Fibroblast of skin of back (primary cell): ENCODE measurements at places on chromosomes 5 and 9.

DNA sequence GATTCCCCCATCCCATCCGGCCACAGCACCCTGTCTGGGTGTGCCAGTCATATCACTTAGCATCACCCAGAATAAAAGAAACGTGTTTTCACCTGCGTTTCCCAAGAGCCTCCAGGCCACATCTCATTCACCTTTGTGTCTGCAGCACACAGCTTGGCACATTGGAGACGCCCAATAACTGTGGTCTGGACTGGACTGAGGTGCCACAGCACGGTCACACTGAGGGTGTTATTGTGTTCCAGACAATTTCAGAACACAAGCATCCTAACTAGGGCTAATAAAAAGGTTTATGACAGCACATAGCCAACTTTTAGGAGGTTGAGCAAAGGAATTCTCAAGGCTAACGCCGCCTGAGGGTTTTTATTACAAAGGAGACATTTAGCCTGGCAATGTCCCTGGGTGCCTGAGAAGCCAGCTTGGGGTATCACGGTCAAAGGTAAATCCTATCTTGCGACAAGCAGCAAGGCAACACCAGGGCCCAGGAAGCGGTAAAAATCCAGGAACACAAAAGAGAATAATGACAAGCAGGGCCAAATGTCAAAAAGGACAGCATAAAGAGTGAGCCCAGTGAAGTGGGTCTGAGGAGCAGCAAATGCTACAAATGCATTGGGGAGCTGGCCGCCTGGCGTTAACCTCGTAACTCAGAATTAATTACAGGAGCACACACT, 3.4 kb downstream of the EPB41L4B start:
- no peak for DNase-seq

GRCh38 chr9:109319017-109319625, 1.7 kb downstream of the EPB41L4B start:
- DNase-seq: no peak

GRCh38 chr5:94640176-94640575, 21.7 kb downstream of the SLF1 start:
- no peak for DNase-seq

GRCh38 chr5:145493435-145493834, 341.7 kb downstream of the PRELID2 start:
- DNase-seq: no peak

DNA sequence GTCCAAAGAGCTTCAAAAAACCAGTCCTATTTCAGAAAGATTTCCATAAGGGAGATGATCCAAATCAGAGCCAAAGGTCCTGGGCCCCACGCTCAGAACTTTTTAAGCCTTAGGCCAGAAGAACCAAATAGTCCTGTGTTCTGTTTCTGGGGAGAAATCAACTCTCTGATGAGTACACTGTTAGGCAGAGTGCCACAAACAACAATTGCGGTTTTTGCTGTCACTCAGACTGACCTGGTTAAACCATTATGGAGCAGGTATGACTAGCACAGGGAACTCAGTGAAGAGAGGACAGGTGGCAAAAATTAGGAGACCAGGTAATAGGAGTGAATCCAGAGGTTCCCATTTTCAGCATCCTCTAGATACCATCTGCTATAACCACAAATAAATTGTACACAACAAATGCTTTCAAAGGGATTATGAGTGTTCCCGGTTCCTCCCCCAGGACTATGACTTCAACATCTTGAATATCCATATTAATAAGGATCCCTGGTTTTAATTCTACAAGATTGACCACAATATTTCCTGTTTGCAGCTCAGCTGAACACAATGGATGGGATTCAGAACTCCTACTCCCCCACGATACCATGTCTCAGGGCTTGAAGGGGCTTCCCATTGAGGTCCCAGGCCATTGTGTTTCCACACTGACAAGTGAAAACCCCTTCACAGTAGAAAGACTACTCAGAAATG, 52.1 kb upstream of the FREM1 start:
- DNase-seq: peak; percentile 1

- DNase-seq: no peak
These were observed 80.2 kb downstream of the GNAQ start for GRCh38 chr9:77951369-77951768.

- no peak for DNase-seq
These were observed 46.7 kb downstream of the RASGEF1C start for GRCh38 chr5:180162304-180162661.

- DNase-seq: peak; percentile 30
These were observed 26.6 kb downstream of the PALM2AKAP2 start for GRCh38 chr9:109806506-109807115.

DNA sequence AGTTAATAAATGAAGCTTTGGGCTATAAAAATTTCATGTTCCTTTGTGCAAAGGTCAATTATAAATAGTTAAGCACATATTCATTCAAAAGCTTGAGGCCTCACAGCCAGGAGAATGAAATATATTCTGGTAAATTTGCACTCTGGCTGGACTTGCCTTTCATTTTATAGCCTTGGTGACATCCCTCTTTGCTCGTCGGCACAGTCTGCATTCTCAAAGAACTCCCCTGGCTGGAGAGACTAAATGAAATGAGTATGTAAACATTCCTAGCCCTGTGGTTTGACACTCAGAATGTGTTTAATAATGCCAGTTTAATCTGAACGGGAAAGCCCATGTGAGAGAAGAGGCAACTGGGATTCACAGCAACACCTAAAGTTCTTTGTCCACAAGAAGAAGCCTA, 285.6 kb downstream of the BRINP1 start:
- DNase-seq: no peak

- DNase-seq: peak; percentile 99
These were observed 13.7 kb downstream of the TRIO start for GRCh38 chr5:14156650-14157492.

GRCh38 chr5:177370488-177371119, 12.9 kb downstream of the RGS14 start:
- DNase-seq: peak; percentile 83

DNA sequence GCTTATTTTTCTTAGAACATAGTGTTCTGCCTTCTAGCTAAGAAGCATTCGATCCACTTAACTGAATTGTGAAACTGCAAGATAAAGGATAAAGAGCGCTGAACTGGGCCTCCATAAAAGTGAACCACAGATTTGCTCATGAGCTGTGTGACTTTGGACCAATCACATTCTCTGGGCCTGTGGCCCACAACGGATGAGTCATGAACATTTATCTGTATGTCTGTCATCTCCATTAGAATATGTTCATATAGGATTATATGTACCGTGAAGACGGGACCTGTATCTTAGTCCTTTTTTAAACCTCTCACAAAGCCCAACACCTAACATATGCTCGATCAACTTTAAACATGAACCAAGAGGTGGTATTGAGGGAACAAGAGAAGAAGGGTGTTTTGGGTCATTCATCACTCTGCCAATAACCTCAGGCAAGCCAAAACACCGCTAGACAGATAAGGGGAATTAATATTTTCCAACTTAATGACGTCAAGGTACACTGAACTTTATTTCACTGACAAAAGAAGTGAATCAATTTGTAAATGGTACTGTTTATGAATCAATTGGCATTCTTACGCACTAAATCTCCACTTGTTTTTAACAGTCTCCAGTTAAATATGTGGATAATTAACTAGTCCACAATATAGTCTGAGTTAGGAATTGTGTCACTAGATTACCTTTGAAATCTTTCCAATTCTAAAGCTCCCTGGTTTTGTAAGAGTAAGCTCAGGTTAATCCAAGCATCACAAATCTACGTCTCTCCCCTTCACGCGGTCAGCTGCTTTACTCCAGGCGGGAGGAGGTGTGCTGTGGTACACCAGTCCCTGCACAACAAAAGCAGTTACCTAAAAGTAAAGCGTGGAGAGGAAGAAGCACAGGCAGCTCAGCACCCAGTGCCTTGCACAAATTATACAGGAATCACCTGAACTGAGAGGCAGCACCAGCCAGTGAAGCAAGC, 1.6 kb downstream of the TMEM245 start:
- DNase-seq: peak; percentile 80

GRCh38 chr5:173893192-173893561, 5.0 kb downstream of the CPEB4 start:
- no peak for DNase-seq

GRCh38 chr9:121024237-121024636, 25.8 kb downstream of the C5 start:
- no peak for DNase-seq

- no peak for DNase-seq
These were observed 65.2 kb downstream of the TMEM167A start for GRCh38 chr5:83011985-83012384.

DNA sequence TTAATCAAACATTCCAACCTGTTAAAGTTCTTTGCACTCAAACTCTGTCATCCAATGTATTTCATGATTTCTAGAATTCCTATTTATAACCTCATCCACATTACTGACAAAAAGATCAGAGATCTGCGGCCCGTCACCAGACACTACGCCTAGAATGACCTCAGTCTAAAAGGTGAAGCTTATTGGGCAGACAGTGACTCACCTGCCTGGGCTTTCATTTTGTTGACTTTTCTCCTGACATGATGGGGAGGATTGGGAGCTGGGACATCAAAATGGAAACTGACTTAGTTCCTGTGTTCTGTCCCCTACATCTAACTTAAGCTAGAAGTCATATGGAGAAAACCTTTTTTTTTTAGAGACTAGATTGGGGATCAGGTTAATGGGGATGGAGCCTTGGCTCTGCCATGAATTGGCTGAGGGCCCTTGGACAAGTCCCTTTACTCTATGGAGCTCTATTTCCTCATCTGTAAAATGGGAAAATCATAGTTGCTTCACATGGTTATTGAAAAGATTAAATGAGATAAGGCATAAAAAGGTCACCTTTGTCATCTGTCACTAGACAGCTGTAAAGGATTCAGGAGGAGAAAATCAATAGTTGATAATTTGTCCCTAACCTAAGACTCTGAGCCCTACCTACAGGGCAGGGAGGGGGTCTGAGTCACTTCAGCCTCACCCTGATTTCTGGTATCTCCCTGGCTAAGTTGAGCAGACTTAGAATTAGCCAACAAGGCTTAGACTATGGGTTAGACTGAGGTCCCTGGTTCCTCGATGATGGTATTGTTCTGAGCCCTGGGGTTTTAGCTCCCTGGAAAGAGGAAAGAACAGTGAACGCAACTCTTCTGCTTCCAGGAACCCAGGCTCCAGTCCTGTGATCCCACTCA, 224.8 kb upstream of the TBC1D2 start:
- DNase-seq: peak; percentile 26

DNA sequence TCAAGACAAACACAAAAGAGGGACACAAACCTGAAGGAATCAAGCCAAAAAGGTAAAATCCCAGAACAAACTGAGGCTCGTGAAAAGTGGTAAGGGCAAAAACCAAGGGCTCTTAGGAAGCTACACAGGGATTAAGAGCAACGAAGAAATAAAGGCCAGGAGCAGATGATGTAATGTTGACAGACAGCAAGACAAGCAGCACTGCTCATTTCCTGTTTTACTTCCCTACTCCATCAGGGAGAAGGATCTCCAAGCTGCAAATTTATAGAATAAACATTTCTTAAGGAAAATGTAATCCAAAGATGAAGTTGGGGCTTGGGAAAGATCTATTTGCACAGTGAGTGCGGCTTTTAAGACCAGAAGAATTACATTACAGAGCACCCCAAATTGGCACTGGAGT, 182.3 kb upstream of the MAP1B start:
- DNase-seq: peak; percentile 87

DNA sequence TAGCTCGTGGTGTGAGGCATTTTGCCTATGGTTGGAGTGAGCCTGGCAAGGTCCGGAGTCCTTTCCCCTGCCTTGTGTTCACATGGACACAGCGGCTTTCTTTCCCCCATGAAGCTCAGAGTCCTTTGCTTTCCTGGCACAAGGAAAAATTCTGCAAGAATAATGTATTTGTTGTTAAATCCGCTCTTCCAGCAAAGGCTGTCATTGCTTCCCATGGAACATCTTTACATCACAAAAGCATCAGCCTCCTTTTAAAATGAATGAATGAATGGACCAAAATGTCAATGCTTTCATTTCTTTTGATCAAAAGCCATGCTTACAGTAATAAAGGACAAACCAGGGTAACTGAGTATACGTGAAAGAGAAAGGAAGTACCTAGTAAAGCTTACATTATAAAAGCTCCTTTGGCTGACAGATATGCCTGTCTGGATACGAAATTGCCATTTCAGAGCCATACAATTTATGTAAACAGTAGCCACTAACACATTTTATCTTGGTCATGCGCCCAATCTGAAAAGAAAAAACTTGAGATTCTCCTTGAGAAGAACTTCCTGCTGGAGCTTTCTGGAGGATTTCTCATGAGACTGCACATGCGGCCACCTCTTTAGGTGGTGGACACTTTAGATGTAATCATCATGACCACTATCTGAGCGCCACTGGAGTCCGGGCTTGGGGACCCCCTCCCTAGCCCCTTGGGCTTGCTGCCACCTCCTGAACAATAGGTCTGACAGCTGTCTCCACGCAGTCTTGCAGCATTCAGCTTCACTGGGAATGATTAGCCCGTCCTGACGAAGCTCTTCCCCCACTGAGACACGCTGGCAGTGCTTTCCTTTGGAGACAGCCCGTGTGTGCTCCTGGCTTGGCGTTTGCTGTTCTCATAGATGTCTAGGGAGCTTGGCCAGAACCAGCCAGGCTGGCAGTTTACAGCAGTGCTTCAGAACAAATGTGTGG, 355.9 kb downstream of the ADAMTS6 start:
- peak; percentile 66 for DNase-seq

- no peak for DNase-seq
These were observed 63.9 kb downstream of the SERINC5 start for GRCh38 chr5:80191991-80192398.

DNA sequence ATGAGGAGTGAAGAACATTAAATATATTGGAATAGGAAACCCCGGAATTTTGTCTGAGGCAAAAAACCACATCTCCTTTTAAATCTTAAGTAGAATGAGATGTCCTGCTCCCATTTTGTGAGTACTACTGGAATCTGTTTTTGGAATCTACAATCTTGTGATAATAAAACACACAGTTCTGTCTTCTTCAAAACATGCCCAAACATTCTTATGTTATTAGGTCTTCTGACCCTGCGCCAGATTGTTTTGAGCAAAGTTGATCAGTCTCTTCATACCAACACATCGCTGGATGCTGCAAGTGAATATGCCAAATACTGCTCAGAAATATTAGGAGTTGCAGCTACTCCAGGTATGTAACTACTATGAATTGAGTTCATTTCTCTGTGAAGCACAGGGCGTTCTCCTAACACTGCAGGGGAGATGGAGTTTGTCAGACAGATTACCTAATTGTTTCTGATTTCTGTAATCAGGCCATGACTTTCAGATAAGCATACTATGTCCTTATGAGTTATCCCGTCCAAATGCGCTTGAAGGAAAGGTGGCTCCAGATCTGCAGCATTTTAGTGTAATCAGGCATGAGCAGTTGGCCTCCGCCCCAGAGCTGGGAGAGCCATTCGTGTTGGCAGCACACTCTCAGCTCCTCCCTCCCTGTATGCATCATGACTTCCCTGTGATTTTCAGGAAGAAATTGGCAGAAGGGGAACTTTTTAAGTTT, 88.0 kb downstream of the NLN start:
- peak; percentile 25 for DNase-seq
